Renal cortex interstitium (tissue), 15 donors: ENCODE measurements at places on chromosomes 7 and 10. TPM values are rescaled to one million over a fixed set of nuclear protein-coding genes. Genes with fewer than 3 reads are reported as not detected.

DNA sequence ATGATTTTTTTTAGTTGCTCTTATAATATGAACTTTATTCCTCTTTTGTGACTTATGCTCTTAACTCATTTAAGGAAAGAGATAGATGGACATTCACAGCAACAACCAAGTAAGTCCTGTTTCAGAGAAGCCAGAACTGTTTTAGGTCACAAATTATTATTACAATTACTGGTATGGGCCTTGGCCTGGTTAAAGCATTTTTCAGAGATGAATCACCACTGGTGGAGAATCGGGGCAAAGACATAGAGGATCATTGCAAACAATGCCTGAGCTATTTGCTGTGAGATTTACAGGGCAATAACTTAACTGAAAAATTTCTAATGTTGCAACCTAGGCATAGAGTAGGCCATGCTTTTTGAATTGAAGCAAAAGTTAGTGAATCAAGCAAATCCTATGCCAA, 138.0 kb upstream of the YAE1 start:
- no peak for DNase-seq

DNA sequence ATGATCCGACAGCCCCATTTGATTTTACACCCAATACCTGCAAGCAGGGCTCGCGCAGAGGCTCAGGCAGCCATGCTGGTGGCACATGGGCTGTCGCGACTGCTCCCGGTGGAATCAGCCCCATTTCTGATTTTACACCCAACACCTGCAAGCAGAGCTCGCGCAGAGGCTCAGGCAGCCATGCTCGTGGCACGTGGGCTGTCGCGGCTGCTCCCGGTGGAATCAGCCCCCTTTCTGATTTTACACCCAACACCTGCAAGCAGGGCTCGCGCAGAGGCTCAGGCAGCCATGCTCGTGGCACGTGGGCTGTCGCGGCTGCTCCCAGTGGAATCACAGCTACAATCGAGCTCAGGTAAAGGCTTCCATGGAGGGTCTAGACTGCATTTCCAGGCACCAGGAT, 244.1 kb downstream of the PTPRN2 start:
- no peak for DNase-seq

GRCh38 chr10:4825868-4826791, at the start of gene AKR1E2:
TSS of gene AKR1E2 (plus strand) at chr10:4826207. CDS start at chr10:4826325, 118 bp downstream.
- peak; percentile 65 for DNase-seq

GRCh38 chr10:58740620-58741369, 228.1 kb downstream of the BICC1 start:
- no peak for DNase-seq

ZNF789 gene
- polyA plus RNA-seq, result 23.5 TPM

TRPV6 gene
- 10.4 TPM for polyA plus RNA-seq

DNA sequence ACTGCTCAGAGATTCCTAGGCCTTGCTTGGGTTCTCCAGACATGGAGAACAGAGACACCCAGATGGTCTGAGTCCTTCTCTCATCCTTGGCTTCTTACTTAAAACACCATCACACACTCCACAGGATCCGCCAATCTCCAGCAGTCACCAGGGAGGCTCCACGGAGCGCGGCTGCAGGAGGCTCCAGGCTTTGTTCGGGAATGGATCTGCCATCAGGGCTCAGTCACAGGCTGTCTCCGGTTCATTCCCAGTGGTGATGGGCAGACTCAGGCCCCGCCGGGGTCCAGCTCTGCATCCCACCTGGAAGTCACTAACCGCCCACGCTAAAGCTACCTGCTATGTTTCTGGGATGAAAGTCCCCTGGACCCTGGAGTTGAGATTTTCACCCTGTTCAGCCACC, 312.9 kb downstream of the TCERG1L start:
- no peak for DNase-seq

GRCh38 chr10:28072573-28072972, 73.7 kb upstream of the ODAD2 start:
- DNase-seq, result no peak

GRCh38 chr10:117677890-117678500, 135.4 kb downstream of the EMX2 start:
- no peak for DNase-seq

DNA sequence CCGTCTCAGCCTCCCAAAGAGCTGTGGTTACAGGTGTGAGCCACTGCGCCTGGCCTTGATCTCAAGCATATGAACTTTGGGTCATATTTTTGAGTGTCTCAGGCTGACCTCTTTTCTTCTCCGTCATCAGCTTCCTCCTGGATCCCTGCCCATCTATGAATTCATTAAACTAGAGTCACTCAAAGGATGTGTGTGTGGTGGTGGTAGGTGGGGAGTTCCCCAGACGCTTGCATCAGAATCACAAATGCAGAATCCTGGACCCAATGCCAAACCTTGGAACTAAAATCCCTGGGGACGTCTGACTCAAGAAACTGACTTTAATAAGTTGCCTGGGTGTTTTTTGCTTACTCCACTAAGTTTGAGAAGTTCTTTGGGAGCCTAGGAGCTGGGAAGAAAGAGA, 6.7 kb upstream of the CREB5 start:
- no peak for DNase-seq

- no peak for DNase-seq
These were observed 295.6 kb downstream of the PRKG1 start for GRCh38 chr10:51369903-51370302.

VAX1 gene
- not detected for polyA plus RNA-seq

ACTA2 gene
- polyA plus RNA-seq, result 139 TPM

DNA sequence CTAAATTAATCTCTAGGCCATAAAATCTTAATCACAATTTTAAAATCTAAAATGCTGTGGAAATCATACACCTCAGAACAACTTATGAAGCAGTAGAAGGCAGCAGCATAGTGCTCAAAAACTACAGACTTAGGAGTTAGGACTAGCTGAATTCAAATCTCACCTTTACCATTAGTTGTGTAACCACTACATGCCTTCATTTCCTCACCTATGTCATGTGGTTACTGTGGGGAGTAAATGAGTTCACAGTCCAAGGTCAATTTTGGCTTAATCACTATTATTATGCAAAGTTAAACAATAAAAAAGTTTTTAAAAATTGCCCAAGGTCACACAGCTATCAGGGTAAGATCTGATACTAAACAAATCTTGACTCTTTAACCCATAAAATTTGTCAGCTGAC, 37.0 kb downstream of the SNX13 start:
- no peak for DNase-seq

- DNase-seq, result no peak
These were observed 157.9 kb upstream of the ZMIZ1 start for GRCh38 chr10:78910886-78911285.

DNAJC12 gene
- polyA plus RNA-seq, result 12.7 TPM

MMS19 gene
- polyA plus RNA-seq, result 93.5 TPM

CPVL gene
- 51.6 TPM for polyA plus RNA-seq

DNA sequence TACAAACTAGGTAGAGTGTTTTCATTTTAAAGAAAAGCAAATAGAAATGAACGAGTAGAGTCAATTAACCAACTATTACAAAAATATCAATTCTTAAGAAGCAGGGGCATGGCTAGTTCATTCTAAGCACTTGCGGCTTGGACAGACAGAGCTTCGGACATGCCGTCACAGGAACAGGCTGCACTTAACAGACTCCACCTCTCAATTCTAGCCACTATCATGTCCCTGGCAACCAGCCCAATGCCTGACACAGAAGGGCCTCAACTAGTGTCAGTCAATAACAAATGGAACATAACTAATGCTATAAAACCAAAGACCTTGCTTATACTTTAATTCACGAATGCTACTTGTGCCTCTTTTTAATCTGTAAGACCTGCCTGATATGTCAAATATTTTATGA, 74.4 kb downstream of the TPK1 start:
- DNase-seq, result no peak

GRCh38 chr7:99449326-99449725, 10.6 kb downstream of the CPSF4 start:
- no peak for DNase-seq

DNA sequence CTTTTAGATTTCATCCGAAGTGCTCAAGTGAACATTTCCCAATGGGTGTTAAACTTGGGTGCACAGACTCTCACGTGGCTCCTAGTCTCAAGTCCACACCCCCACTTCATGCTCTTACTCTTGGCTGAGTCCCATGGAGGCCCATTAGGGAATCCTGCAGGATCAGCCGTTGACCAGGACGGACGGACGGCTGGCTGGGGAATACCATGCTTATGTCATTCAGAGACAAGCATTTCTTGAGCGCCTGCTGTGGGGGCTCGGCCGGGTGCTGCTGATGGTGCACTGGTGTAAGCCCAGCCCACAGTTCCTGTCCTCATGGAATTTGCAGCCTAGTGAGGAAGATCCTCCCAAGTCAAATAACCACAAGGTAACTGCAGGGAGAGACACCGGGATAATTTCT, 44.7 kb downstream of the PITRM1 start:
- no peak for DNase-seq

TUBB8 gene
- 1.4 TPM for polyA plus RNA-seq

CFAP46 gene
- polyA plus RNA-seq, result 7.7 TPM

DNA sequence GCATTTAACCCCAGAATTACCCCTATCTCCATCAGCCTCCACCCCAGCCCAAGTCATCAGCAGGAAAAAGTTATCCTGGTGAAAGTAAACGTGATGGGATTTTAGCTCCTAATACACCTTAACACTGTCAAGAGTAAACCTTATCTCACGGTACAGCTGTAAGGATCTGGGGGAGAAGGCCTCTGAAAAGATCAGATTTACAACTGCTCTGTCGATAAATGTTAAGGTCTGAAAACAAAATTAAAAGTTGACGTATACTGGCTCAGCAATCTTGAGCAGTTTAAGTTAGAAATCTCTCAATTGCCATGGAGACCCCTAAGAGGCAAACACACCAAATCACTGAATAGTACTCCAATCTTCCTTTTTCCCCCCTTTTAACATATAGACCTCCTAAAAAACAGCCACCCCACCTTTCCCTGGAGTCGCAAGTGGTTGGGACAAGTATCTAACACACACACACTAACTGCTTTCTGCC, 6.1 kb downstream of the SKAP2 start:
- DNase-seq, result no peak

ERCC6 gene
- 15.2 TPM for polyA plus RNA-seq

ATP6V0A4 gene
- 67.9 TPM for polyA plus RNA-seq
